ENCODE measurements at places on chromosomes 5 and 9.

DNA sequence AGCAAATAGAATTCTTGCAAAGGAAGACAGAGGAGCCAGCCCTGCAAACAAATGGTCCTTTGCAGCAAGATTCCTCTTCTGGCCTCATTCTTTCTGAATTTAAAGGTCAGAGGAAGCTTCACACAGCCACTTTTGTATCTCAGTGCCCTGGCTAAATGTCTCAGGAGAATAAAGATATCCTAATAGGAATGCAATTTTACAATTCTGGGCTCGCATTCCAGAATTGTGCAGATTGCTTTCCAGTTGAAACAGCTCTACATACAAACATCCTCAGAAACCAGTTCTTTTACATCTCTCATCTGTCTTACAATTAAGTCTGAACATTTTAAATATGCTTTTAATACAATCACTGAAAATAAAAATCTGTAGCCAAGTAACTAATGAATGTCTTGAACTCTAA is 14.6 kb upstream of the ACOT12 start:
- no peak for DNase-seq

DNA sequence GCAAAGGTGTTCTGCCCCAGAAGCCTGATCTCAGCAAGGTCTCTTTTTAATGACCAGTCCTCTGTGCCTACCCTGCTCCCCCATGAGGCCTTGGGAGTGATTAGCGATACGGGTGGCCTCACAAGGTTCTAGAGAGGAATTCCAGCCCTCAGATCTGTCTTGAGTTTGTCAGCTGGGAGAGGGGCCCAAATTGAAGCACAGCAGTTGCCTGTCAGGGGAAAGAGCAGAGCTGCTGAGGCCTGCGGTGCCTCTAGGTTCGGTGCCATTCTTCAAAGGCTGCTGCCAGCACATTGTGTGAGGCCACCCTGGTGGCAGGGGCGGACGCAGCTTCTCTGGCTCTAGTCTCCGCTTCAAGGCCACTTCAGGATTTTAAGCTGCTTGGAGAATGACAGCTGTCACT is 85.7 kb upstream of the GRIA1 start:
- no peak for DNase-seq

GRCh38 chr9:78958892-78959291 is 612.9 kb upstream of the TLE4 start:
- DNase-seq: no peak

GRCh38 chr5:39447968-39448367 is 23.2 kb upstream of the DAB2 start:
- no peak for DNase-seq

DNA sequence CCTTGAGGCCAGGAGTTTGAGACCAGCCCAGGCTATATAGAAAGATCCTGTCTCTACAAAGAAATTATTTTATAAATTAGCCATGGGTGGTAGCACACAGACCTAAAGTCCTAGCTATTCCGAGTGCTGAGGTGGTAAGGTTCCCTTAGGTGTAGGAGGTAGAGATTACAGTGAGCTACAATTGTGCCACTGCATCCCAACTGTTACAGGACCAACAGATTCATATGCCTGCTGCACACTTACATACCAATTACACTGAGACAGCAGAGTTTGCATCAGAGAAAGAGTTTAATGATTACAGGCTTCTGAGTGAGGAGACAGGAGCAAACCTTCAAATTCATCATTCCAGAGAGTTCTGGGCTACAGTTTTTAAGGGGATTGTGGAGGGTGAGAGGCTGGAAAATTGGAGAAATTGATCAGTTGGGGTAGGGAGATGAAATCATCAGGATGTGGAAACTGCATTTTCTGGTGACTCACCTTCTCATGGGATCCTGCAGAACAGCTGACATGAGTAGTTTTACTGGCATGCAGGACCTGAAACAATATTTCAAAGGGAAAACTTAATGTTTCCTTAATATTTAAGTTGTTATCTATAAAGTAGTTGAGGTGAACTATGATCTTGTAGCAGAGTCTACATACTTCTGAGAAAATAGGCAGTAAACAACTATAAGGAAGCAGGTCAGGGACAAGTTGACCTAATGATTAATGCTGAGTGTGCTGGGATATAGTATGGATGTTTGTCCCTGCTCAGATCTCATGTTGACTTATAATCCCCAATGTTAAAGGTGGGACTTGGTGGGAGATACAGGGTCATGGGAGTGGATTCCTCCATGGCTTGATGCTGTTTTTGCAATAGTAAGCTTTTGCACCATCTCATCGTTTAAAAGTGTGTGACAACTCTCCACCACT is 54.7 kb downstream of the ANXA2R start:
- no peak for DNase-seq

GRCh38 chr5:176857894-176858273 is 41.3 kb downstream of the HK3 start:
- no peak for DNase-seq

- DNase-seq: no peak
These were observed 141.0 kb downstream of the OLFM1 start for GRCh38 chr9:135228345-135228982.

DNA sequence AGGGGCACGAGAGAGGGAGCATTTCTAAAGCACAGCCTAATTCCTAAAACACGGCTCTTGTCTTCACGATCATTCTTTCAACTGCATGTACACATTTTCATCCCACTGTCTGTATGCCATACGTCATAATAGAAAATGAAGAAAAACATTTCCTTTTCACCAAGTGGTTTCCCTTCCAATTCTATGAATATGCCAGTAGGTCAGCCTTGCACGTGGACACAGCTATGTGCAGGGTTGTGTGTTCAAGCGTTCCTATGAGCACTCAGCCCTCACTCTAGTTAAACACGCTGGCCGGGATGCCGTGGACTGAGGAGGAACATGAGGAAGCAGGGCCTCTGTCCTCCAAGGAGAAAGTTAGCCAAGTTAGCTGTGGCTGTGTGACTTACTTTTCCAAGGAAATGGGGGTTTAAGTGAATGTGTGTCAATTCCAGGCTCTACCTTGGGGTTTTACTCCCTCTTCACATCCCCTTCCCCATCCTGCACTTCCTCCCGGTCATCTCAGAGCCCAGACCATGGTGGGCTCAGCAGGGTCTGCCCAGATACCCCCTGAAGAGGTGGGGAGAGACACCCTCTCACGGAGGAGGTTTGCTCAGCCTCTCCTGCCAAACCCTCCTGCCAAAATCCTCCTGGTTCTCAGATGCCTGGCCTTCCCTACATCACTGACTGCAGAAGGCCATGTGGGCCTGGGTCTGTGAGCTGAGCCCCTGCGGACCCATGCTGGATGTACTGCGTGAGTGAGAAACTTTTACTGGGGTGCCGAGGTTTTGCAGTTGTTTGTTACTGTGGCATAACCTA is 230.6 kb downstream of the FSTL4 start:
- no peak for DNase-seq

DNA sequence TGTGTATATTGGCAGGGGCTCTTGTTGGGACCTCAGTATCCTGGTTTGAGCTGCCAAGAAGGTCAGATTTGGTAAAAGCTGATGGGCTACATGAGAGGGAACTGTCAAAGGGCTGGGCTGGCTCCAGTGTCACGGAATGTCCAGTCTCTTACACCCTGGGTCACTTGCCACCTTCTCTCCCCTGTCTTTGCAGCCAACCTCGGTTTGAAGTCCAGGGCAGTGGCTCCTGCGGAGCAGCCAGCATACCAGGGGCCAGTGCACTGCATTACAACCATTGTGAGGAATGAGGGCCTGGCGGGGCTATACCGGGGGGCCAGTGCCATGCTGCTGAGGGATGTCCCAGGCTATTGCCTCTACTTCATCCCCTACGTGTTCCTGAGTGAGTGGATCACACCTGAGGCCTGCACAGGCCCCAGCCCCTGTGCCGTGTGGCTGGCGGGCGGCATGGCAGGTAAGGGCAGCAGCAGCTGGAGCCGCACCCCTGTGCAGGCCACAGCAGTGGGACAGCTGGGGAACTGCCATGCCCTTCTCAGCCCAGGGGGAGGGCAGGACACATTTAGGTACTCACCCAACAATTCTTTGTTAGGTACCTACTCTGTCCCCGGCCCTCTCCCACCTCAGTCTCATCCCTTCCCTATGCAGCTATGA is 24.2 kb downstream of the IL9 start:
- no peak for DNase-seq

DNA sequence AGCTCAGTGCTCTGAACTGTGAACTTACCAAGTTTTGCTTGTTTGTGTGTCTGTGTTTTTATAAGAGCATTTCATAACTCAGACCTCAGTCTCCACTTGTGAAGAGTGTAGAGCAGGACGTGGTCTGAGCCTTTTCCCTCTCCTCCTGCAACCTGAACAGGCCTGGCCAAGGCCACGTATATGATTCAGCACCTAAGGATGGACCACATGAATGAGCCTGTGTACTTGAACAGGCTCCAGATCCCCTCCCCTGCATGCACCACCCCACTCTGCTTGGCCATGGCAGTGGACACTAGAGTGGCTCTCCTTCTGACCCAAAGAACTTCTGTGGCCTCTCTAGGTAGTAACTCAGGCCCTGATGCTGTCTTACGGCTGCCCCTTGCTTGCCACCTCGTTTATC is 125.9 kb upstream of the FSTL4 start:
- no peak for DNase-seq

GRCh38 chr9:76817489-76817888 is 53.3 kb downstream of the PCA3 start:
- no peak for DNase-seq

DNA sequence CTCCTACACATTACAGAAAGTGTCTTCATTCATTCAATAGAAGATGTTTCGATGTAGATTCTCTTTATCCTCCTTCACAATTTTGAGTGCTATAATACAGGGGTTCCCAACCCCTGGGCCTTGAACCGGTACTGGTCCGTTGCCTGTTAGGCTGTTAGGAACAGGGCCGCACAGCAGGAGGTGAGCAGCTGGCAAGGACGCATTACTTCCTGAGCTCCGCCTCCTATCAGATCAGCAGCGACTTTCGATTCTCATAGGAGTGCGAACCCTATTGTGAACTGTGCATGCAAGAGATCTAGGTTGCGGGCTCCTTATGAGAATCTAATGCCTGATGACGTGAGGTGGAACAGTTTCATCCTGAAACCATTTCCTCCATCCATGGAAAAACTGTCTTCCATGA is 153.0 kb upstream of the SMC2 start:
- DNase-seq: no peak

DNA sequence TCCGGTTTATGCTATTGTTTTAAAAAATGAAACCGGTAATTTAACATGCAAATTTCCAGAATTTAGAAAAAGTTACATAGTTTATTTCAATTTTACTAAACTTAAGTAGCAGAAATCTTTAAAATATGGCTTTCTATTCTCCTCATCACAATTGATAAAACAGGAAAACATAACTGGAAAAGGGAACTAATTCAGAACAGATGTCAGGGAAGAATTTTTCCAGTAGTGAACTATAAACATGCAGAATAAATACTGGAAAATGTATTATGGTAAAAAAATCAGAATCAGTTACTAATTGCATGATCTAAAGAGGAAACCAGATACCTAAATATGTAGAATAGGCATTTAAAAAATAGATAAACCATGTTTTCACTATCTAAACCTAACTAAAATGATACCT is 7.3 kb upstream of the NR4A3 start:
- no peak for DNase-seq

DNA sequence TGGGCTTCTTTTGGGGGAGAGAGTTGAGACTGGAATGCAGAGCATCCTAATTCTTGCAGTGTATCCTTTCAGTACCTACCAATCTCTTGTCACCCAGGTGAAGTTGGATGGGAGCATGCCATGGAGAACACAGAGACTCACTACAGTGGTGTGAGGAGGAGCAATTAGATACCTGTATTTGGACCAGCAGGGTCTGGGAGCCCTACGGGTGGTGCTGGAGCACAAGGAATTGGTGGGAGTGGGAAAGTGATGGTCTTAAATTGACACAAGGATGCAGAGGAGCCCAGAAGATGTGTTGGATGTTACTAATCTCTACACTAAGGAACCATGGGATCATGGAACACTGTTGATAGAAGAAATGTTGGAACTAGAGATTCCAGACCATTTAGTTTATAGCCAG is 212.7 kb downstream of the CHSY3 start:
- no peak for DNase-seq

GRCh38 chr5:120564013-120564412 is 99.9 kb downstream of the PRR16 start:
- no peak for DNase-seq

DNA sequence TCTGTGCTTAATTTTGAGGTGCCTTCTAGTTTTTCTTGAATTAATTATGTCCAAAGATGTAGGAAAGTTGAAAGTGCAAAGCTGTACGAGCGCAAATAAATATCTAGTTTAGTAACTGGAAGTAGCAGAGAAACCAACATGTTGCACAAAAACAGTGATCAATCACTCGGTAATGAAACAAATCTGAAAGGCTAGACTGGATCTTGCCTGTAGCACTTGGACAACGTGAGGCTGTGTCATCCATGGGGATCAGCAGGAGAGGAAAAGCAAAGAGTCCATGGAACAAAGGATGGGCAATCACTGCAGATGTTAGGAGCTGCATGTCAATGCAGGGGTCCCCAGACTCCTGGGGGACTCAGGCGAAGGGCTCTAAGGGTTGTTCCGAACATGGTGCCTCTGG is 424.2 kb downstream of the IRX1 start:
- DNase-seq: no peak

GRCh38 chr9:123651273-123651672 is 278.7 kb downstream of the DENND1A start:
- no peak for DNase-seq

DNA sequence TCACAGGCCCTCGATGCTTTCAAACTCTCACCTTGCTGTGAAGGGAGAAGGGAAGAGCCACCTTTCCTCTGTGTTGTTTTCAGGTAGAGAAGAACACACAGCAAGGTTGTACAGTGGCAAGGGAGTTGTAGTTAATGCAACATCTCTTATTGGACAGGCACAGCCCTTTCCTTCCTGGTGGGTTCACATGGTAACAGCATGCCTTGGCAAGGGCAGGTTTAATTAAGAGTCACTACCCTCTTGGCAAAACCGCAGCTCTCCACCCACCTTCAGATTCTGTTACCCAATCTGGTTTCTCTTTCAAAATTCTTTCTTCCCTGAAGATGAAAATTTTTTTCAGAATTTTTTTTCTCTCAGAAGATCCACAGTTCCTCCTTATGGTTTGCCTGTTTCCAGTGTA is 253.1 kb downstream of the TLR4 start:
- DNase-seq: no peak

Data from GM20000 (cell line).